Activated naive CD4-positive, alpha-beta T cell treated with Interleukin-2 at 50 U/mL for 16 hours (primary cell): ENCODE measurements at places on chromosomes 11 and 22.
A peak's percentile ranks its signal among the peaks of the same experiment; 100 is the strongest.

DNA sequence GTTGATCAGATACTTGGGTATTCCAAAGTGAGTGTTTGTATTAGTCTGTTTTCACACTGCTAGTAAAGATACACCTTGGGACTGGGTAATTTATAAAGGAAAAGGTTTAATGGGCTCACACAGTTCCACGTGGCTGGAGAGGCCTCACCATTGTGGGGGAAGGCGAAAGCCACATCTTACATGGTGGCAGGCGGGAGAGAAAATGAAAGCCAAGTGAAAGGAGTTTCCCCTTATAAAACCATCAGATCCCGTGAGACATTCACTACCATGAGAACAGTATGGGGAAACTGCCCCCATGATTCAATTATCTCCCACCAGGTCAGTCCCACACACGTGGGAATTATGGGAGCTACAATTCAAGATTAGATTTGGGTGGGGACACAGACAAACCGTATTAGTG, 7.0 kb downstream of the TIMM10B start:
- no peak for DNase-seq

DNA sequence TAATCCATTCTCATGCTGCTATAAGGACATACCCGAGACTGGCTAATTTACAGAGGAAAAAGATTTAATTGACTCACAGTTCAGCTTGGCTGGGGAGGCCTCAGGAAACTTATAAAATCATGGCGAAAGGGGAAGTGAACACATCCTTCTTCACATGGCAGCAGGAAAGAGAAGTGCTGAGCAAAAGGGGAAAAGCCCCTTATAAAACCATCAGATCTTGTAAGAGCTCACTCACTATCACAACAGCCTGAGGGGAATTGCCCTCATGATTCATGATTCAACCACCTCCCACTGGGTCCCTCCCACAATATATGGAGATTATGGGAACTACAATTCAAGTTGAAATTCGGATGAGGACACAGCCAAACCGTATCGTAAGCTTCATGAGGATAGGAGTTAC, 3.8 kb upstream of the CYB5R2 start:
- no peak for DNase-seq

DNA sequence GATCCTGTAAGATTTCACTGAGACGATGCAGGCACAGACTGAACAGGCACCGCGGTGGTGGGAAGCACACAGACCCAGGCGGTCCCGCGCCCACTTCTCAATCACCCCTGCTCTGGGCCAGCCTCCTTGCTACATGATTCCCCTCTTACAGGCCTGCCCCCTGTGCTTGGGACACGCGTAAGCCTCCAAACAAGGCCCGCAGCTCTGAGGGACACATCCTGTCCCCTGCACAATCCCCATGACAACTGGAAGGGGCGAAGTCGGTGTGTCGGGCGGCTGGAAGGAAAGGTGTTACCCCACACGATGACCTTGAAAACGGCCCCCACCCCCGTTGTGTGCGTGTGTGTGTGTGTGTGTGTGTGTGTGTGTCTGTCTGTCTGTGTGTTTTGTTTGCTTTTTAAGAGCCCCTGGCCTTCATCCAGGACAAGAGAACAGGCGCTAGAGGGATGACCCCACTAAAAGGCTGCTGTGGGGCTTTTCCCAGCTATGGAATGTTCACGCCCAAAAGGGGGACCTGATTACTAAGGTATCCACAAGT, 13.1 kb downstream of the CELSR1 start:
- no peak for DNase-seq

DNA sequence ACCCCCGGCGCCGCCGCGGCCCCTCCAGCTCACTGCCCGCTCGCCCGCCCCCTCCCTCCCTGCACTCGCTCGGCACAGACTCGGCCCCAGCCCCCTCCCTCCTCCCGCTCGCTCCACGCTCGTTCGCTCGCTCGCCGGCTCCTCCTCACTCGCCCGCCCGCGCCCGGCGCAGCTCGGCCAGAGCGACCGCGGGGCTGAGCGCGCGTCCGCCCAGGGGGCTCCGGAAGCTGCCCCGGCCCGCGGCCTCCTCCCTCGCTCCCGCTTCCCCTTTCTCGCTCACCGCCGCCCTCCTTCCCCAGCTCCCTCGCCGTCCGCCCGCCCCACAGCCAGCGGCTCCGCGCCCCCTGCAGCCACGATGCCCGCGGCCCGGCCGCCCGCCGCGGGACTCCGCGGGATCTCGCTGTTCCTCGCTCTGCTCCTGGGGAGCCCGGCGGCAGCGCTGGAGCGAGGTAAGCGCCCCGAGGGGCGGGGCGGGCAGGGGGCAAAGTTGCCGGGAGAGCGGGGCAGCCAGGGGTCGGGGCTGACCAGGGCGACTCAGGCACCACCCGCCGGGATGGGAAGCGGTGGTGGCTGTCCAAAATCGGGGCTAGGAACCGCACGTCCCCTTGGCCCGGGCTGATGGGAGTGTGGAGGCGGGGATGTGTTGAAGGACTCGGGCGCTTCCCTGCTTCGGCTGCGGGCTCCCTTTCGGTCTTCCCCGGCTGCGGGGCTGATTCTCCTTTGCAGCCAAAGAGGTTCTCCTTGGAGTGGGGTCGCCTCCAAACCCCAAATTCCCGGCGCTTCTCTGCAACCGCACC, at the start of gene SEZ6L:
Gene SEZ6L (plus strand): TSS at position 148 of the 797 bp plus-strand sequence. CDS start 208 bp downstream, at position 356.
- no peak for DNase-seq

GRCh38 chr22:29308791-29309262, 2.4 kb downstream of the GAS2L1 start:
- peak; percentile 23 for DNase-seq

DNA sequence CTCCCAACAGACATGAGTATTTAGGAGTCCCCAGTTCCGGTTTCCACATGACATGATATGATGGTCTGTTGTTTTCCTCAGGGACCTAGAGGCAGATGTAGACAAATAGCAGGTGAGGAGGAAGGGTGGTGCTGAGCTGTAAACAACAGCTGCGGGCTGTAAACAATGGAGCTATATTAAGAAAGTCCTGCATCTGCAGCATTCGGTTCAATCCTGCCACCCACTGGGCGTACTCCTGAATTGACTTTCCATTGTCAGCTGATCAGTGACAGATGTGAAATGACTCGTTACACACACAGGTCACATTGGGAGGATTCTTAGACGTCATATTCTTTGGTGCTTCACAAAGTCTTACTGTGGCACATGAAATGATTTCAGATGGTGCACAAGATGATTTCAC, 26.8 kb upstream of the RAG1 start:
- DNase-seq: peak; percentile 16

DNA sequence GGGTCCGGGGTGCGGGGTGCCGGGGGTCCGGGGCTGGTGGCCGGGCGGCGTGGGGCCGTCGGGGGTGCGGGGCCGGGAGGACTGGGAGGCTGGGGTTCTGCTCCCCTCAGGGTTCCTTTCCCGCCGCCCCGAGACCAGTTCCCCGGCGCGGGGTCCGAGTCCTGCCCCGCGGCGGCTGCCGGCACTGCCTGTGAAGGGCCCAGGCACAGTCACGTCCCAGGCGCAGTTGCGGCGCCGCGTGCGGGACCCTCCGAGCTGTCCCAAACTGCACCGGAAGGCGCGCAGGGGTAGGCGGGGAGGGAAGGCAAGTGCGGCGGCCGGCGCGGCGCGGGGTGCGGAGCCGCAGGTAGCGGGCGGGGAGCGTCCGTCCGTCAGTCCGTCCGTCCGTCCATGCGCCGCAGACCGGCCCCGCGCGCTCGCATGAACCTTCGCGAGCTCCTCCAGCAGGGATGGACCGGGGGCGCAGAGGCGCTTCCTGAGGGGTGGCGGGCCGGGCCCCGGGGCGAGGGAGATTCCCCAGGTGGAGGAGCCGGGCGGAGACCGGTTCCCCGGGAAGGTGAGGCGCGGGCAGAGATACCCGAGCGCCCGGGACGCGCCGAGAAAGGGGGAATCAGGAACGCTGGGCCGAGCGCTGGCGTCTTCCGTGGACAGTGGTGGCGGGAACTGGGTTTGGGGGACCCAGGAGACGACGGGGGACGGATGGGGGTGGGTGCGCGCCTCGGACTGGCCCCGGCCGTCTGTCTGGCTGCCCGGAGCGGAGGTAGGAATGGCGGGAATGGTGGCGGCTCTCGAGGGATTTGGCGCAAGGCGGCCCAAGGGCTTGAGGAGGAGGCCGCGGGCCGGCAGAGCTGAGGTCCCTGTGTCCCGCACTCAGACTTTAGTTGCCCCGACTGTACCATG, 3.1 kb upstream of the ADORA2A start:
- peak; percentile 47 for DNase-seq

DNA sequence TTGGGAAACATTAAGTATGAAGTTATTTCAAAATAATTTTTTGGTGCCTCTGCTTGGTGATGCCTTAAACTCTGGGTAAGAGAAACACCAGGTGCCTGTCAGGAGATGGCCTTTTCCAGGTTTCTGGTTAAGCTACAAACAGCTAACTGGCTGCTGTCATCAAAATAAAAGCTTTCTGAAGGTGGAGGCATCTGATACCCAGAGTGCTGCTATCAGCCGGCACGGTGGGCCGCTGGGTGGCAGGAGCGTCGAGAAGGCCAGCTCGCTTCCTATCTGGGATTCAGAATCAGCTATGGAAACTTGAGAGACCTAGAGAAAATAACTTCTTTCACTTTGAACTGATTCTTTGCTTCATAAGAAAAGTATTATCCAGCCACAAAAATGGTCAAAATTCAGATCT, 80.8 kb upstream of the PITPNB start:
- no peak for DNase-seq

DNA sequence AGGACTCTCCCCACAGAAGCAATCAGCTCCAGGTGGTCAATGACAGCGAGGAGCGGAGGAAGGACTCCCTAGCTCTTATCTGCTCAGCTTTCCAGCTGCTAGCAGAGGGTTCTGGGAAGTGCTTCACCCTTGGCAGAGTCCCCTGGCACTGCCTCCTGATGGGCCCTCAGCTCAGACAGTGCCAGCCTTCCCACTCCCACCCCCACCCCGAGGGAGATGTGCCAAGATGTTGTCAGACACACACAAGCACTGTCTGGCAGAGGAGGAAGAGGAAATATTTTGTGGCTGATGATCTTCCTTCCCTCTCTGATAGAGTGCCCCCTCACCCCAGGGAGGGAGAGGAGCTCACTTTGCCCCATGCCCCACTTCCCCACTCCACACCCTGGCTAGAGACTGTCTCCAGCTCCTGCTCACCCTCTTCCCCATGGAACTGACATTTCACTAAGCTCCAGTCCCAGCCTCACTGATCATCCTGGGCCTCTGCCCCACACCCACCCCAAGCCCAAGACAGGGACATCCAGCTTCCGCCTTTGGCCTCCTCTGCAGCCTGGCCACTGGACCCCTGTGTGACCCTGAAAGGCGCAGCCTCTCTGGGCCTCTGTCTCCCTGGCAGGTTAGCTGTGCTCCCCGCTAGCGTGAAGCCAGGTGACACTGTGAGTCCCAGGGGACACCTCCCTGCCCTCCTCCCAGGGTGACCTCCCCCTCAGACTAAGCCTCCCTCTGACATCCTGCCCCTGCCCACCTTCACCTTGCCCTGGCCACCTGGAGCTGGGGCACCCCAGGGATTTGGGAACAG, 44.5 kb downstream of the SLCO2B1 start:
- no peak for DNase-seq

DNA sequence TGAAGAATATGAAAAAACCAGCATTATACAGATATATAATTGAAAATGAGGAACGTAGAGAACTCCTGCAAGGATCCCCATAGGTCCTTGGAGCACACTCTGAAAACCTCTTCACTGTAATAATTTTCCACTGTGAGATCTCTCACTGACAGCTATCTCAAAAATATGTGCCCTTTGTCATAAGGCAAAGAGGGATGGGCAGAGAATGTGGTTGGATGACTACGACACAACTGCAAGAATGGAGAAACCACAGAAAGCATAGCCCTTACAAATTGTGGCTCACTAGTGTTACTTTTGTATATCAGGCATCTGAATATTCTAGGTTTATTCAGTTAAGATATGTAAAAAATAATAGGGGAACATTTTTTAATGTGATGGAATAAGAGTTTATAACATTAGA, 7.9 kb upstream of the CTSC start:
- DNase-seq: no peak

DNA sequence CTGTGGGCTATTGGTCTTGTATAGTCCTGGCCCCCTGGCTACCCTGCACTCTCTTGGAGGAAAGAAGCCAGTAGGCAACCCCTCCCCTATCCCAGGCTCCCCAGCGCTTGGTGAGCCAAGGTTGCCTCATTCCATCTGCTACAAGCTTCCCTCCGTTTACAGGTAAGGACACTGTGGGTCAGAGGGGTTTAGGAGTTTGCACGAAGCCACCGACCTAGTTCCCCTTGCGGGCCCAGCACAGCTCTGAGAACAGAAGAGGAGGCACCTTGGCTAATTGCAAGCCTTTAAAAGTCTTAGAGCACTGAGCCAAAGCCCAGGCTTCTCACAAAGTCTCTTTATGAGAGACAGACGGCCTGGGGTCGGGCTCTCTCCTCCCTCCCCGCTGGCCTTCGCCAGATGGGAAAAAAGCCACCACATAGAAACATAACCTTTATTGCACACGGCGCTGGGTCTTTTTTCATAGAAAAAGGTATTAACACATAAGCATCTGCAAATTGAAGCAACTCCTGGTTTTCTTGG, 99.8 kb downstream of the CEP164 start:
- DNase-seq: no peak

DNA sequence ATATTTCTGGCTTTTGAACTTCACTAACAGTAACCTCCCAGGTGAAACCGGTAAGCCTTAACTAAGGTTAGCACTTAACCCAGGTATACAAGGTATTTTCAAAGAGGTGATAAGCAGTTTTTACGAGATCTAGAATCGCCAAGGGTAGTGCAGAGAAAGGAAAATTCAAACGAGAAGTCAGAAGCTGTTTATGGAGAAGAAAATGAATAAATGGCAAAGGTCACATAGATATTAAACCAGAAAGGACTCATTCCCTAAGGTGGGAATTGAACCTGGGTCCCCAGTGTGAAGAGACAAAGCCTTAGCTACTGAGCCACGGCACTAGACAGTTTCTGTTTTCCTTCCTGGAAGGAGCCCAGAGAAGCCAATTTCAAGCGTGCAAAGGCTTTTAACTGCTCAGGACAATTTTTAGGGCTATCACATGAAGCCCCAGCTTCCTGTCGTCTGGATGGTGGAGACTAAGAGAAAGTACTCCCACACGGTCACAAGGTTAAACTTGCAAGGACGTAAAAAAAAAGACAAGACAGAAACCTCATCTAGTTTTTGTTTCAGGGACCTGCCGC, 5.7 kb upstream of the C1QTNF6 start:
- DNase-seq: peak; percentile 36

GRCh38 chr22:48085901-48086645, 1323.6 kb downstream of the TBC1D22A start:
- DNase-seq: no peak

DNA sequence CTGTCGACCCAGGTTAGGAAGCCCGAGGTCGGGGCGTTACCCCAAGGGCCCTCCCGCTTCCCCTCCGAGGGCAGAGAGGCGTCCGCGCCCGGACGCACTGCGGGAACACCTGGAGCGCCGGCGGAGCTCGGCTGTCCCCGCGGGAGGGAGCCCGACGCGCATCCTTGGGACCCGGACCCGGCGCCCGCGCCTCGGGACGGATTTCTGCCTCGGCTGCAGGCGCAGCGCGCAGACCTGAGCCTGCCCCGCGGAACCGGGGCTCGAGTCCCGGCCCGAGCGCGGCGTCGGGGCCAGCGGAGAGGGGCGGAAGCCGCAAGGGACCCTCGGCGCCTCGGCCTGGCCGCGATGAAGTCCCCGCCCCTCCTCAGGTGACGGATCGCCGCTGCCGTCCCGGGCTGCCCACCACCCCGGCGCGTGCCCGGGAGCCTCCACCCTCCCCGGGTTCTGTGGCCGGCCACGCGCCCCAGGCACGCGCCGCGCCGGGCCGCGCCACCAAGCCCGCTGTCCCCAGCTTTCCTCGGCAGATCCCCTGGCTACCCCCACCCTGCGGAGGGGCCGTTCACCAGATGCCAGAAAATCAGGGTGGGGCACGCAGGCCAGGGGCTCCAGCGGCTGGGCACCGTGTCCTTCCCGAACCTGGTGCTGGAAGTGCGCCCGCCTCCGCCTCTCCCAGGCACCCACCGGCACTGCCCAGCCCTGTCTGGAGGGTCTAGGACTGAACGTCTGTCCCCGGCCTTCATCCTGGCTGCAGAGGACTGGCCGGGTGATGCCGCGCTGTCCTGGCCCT, 410 bp downstream of the GLB1L3 start:
- peak; percentile 15 for DNase-seq
